ENCODE measurements at places on chromosomes 1 and 21. TPM values are rescaled to one million over a fixed set of nuclear protein-coding genes. Genes with fewer than 3 reads are reported as not detected.

GRCh38 chr1:19621274-19621950 lies 22.7 kb upstream of the NBL1 start:
- H3K4me3 ChIP-seq, result no peak overlapping the region
- H3K36me3 ChIP-seq, result peaks cover 21% of the 10 kb centered on the region
- no peak for DNase-seq
- H3K27ac ChIP-seq, result peak overlapping the region; percentile 72
- no peaks in the 10 kb centered on the region for H3K27me3 ChIP-seq

DNA sequence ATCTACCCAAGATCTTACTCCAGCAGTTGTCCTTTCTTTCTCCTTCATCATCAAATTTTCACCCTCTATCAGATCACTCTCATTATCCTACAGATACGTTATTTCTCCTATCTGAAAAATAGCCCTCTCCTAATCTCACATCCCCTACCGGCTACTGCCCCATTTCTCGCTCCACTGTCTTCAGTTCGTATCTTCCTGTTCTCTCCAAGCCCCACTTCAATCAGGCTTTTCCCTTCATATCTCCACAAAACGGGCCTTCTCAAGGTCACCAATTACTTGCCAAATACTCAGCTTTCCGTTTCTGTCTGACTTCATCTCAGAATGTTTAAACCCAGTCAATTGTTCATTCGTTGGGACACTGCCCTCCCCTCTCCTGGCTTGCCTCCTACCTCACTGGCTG lies 32.4 kb downstream of the SLC30A1 start:
- H3K36me3 ChIP-seq, result no peaks in the 10 kb centered on the region
- H3K27me3 ChIP-seq, result peaks cover 9% of the 10 kb centered on the region
- H3K4me1 ChIP-seq, result peaks cover 9% of the 10 kb centered on the region
- H3K4me3 ChIP-seq, result no peak overlapping the region
- no peak overlapping the region for H3K27ac ChIP-seq
- no peak for DNase-seq

DNA sequence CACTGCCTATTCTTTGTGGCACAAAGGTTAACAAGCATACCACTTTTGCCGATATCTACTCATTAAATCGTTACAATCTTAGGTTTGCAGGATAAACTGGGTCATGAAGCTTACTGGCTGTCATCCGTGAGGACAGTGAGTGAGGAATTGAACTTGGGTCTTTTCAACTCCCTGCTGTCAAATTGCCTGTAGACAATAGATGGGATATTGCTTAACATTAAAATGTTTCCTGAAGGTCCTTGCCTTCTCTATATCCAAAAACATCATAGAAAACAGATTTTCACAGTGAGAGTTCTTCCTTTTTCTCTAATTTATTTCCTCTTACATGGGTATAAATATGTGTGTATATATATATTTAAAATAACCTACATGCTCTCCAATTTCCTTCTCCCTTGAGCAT lies 257.8 kb downstream of the LMO4 start:
- H3K36me3 ChIP-seq, result no peaks in the 10 kb centered on the region
- H3K4me1 ChIP-seq, result no peaks in the 10 kb centered on the region
- DNase-seq, result no peak
- no peak overlapping the region for H3K4me3 ChIP-seq

GRCh38 chr1:91099746-91100621 lies 78.1 kb upstream of the ZNF644 start:
- no peak overlapping the region for H3K27ac ChIP-seq
- H3K4me3 ChIP-seq, result no peak overlapping the region
- no peaks in the 10 kb centered on the region for H3K4me1 ChIP-seq
- H3K27me3 ChIP-seq, result no peaks in the 10 kb centered on the region

GRCh38 chr1:52567943-52568342 lies 15.1 kb upstream of the TUT4 start:
- peaks cover 20% of the 10 kb centered on the region for H3K27me3 ChIP-seq
- no peak overlapping the region for H3K27ac ChIP-seq
- H3K4me1 ChIP-seq, result no peaks in the 10 kb centered on the region

Gene KRTAP11-1
- not detected for total RNA-seq

DNA sequence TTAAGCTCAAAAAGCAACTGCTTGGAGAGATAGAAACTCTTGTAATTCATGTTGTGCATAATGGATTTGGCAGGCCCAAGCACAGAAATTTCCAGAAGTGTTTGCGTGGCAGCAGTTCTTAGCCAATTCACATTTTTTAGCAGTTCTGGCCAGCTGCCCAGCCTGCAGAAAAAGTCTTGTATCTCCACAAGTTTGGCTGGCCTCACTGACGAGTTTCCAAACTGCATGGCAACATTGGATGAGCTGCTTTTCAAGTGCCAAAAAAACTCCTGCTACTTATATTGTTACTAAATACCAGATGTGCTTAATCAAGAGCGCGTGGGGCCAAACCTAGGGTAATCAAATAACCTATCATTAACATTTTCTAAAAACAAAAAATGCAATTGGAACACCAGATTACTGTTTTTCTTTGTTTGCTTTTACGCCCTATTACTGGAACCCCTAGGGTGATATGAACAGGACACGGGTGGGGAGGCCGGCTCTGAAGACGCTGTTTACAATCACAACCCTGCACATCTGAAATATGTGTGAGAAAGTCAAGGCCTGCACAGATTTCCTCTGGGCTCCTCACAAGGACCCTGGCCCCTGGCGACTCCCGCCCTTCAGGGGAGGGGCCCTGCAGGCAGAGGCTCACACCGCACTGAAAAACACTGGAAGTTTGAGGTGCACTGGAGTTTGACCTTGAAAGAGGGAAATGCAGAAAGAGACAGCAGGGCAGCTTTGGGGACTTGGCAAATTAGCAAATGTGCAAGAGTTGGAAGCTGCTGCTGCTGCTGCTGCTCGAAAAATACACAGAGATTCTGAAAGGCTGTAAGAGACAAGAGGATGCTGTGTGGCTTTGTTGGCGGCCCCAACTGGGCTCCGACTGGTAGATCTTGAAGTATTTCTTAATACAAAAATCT lies 55.2 kb upstream of the TARBP1 start:
- H3K4me3 ChIP-seq, result peak overlapping the region; percentile 21
- H3K27ac ChIP-seq, result peak overlapping the region; percentile 96
- DNase-seq, result peak; percentile 91
- no peaks in the 10 kb centered on the region for H3K27me3 ChIP-seq

DNA sequence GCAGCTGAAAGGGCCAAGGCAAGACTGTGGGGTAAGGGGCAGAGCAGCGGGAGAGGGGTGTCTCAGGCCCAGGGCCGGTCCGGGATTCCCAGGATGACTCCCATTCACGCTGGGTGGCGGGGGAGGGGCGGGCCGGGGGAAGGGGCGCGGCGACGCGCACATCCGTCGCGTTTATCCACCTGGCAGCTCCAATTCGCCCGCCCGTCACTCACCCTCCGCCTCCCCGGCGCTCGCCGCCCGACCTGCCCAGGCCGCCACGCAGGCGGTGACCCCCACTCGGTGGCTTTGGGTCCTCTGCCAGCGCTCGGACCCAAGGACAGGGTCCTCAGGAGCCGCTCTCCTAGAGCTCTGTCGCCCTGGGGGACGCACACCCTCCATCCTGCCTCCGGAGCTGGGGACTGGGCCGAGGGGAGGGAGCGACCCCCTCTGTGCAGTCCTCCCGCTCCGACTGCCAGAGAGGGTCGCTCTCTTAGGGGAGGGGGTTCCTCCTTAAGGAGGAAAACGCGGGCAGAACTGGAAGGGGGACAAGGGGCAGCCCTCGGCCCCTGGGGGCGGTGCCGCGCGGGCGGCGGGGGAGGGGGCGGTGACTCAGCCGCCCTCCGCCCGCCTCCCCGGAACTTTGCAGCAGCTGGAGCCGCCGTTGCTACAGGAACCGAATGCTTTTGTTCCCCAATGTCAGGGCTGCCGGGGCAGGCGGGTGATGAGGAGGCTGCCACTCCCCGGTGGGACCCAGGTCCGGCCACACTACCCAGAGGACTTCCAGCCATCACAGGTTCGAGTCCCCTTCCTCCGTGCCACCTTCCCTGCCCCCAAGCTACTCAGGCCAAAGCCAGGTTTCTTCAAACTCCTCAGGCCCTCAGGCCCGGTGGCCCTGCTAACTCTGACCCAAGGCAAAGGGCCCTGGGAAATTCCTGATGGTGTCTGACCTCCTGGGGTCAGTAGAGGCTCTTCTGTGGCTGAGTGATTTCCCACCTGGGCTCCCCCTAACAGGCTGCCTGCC lies 3.4 kb downstream of the ADGRB2 start:
- peak overlapping the region; percentile 56 for H3K4me3 ChIP-seq
- no peaks in the 10 kb centered on the region for H3K27me3 ChIP-seq
- H3K36me3 ChIP-seq, result no peaks in the 10 kb centered on the region
- H3K4me1 ChIP-seq, result peaks cover 22% of the 10 kb centered on the region
- H3K27ac ChIP-seq, result peak overlapping the region; percentile 59
- DNase-seq, result no peak

DNA sequence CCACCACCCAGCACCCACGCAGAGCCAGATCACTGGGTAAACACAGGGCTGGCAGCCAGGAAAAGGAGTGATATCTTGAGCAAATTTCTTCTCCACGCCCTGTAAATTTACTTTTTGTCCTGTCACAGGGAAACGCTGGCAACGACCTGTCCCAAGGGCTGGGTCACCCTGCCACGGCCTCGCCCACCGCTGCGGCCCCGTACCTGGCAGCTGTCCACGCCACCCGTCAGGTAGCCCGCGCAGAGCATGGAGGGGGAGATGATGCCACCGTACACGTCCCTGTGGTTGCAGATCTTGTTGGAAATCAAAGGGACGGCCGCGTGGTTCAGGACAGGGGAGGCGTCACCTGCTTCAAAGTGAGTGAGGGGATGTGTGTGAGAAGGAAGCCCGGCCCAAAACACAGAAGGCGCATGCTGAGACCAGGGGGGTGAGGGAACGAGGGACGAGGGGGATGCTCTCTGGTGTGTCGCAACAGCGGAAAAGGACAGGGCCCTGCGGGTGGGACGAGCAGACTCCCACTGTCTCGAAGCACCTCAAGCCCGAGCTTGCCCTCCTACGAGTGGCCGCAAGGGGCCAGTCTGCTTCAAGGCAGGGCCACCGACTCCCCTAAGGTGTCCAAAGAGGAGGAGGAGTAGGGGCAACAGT lies 10.1 kb upstream of the TFF1 start:
- peaks cover 14% of the 10 kb centered on the region for H3K27me3 ChIP-seq
- no peak for DNase-seq
- no peaks in the 10 kb centered on the region for H3K4me1 ChIP-seq

Gene ADAM30
- total RNA-seq, result not detected

GRCh38 chr1:53572815-53573173 lies 113.6 kb downstream of the DMRTB1 start:
- no peak for DNase-seq
- peaks cover 59% of the 10 kb centered on the region for H3K4me1 ChIP-seq
- H3K36me3 ChIP-seq, result peaks cover 15% of the 10 kb centered on the region
- no peaks in the 10 kb centered on the region for H3K27me3 ChIP-seq
- H3K27ac ChIP-seq, result peak overlapping the region; percentile 95
